ENCODE measurements at places on chromosomes 5 and 9.
A peak's percentile ranks its signal among the peaks of the same experiment; 100 is the strongest.

- no peak for DNase-seq
Observed at GRCh38 chr9:131028221-131028884, 19.4 kb downstream of the LAMC3 start.

GRCh38 chr5:96242571-96242970 lies 190.5 kb downstream of the PCSK1 start:
- no peak for DNase-seq

DNA sequence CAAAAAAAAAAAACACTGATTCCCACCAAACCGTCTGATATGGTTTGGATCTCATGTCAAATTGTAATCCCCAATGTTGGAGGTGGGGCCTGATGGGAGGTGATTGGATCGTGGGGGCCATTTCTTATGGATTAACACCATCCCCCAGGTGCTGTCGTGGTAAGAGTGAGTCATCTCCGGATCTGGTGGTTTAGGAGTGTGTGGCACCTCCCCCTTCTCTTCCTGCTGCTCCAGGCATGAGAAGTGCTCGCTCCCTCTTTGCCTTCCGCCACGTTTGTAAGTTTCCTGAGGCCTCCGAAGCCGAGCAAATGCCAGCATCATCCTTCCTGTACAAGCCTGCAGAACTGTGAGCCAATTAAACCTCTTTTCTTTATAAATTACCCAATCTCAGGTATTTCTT lies 45.2 kb downstream of the HSD17B3 start:
- peak; percentile 89 for DNase-seq

GRCh38 chr5:161421067-161421466 lies 125.5 kb downstream of the GABRB2 start:
- DNase-seq, result no peak

GRCh38 chr5:143721925-143722324 lies 90.0 kb upstream of the HMHB1 start:
- DNase-seq, result no peak

DNA sequence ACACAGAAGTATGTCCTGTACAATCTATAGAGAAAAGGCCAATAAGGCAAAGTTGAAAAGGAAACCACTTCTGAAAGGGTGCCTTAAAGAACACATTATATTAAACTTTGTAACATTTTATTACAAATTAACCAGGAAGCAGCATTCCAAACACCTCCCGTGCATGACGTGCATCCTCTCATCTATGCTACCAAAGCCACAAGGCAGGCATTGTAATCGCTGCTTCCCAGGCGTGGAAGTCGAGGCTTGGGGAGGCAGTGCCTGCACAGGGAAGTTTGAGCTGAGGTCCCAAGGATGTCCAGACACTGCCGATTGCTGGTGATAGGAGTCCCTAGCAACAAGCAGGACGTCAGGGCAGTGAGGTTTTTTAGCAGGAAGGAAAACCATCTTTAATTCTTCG lies 44.3 kb upstream of the BARHL1 start:
- DNase-seq, result no peak

DNA sequence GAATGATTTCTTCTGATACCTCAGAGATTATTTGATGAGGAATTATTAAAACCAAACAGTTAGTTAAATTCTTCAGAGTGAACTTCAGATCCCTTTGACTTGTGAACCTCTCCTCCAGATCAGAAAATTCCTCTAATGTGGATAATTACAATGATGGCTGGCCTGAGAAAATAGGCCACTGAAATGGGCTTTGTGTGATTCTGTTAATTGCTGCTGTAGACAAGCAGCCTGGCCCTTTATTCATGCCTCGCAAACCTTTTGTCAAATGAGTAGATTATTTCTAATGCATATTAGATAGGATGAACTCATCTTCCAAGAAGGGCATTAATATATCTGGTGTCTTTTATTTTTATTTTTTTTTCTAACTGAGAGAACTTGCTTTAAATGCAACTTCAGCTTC lies 855.2 kb downstream of the TLE4 start:
- no peak for DNase-seq

DNA sequence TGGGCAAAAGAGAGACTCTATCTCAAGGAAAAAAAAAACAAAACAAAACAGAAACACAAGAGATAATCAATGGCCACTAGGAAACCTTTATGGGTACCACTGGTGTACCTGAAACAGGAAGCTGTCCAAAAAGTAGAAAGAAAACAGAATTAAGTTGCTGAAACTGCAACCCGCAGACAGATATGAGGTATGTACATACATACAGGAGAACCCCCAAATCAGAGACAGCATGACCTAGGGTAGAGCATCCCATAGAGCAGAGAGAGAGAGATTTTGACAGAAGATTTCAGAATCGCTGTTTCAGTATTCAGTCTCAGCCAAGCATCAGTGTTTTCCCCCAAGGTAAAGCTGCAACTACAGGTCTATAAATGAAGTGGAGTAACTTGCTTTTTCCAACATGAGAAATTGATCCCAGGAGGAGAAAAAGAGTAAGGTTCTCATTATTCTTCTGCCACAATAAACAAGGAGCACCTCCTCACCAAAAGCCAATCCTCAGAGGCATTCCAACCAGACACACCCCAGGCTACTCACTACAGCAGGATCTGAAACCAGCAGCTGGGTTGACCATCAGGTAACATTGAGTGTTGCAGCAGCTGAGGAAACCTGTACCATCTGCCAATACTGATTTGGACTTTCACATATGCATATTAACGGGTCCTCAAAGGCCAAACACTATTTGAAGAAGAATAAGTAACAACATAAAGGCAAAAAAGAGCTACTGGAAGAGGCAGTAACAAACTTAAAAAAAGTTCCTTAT lies 630.0 kb downstream of the TAF11L14 start:
- DNase-seq, result no peak

DNA sequence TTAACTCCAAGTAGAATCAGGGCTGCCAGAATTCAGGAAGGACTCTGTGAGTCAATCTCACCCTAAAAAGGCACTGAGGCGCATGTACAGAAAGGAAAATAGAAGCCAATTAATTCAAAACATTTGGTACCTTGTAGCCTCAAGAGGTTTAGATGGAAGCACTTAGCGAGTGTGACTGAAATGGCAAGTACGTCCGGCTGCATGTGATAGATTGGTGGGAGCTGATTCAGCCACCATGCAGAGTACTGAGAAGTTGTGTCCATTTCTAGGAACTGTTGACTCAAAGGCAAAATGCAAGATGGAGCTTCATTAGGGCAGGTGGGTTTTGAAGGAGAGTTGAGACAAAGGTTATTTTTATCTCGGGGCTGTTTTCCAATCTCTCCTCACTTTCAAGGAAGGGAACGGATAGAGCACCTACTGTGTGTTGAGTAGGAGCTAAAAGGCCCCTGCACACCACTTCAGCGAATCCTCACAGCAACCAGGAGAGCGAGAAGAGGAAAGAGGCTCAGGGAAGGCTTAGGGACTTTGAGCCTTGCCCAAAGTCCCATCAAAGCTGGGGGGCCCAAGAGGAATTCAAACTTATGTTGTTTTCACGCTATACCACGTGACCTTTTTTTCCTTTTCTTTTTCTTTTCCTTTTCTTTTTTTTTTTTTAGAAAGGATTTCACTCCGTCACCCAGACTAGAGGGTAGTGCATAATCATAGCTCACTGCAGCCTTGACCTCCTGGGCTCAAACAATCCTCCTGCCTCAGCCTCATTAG lies 34.6 kb upstream of the CPEB4 start:
- no peak for DNase-seq

- no peak for DNase-seq
Observed at GRCh38 chr5:129069292-129069691, 25.3 kb upstream of the ISOC1 start.
